ENCODE measurements at places on chromosomes 2 and 18.

DNA sequence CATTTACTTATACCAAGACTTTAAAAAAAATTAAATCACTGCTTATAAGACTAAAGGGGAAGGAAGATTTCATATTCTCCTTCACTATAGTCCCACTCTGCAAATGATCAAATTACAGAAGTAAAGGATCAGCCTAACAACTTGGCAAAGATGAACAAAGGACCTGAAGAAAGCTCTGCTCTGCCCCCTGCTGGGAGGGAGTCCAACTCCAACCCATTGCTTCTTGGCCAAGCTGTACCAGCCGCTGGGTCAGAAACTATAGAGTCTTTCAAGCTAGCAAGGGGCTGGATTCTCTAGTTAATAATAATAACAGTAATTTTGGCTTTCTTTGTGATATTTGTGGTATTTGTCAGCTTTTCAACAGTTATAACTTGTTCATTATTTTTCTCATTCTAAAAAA lies 927.0 kb upstream of the CRIM1 start:
- DNase-seq, result peak; percentile 14

DNA sequence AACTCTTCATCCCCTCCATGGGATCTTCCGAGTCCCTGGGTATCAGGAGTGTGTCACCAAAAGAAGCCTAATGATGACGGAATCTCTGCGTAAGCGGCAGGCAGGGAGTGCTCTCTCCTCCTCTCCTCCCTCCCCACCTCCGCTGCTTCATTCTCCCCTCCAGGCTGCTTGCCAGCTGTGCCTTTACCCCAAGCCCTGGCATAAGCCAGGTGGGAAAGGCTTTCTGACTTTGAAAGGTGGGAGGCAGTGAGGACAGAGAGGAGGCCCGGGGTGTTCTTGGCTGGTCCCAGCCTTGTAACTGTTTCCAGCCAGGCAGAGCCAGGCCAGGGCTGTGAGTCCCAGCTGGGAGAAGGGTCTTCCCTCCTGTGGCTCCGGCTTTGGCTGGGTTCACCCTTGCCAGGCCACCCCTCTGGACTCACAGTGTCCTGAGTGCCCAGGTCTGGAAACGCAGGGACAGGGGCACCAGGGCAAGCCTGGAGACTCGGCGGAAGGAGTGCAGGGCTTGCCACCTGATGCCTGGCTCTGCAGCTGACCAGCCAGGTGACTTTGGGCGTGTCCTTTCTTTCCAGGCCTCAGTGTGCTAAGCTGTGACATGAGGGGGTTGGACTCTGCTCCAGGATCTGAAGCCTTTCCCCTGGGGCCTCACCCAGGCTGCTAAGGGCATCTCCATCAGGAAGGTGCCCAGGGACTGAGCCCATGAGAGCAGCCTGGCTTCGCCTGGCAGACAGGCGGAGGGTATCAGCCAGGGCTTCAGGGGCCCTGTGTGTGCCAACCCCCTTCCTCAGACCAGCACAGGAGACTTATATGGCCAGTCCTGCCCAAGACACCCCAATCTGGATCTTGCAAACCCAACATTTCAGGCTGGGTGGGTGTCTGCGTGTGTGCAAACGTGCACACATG lies 32.7 kb upstream of the HPCAL1 start:
- no peak for DNase-seq

- DNase-seq, result no peak
These were observed 215.5 kb downstream of the NCKAP5 start for GRCh38 chr2:133352719-133353118.

GRCh38 chr2:231992888-231993287 lies 31.4 kb downstream of the DIS3L2 start:
- DNase-seq, result no peak

GRCh38 chr18:61398961-61399705 lies 65.9 kb downstream of the CDH20 start:
- DNase-seq, result peak; percentile 91

DNA sequence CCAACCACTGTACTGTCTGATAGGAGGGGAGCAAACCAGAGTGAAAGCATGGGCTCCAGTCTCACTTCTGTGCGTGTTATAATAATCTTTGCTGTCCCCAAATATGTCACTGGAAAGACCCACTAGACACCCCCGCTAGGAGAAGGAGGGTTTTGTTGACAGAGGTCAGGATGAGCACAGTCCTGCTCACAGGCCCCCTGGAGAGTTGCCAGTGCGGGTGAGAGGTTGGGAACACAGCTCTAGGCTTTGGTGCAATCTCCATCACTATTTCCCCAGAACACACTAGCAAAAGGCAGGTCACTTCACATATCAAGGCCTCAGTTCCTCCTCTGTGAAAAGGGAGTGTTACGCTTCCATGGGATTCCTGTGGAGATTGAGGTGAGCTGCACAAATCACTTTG lies 9.7 kb downstream of the XDH start:
- peak; percentile 23 for DNase-seq

GRCh38 chr2:66031236-66031635 lies 403.7 kb upstream of the MEIS1 start:
- DNase-seq, result no peak

GRCh38 chr2:188495969-188496431 lies 204.3 kb downstream of the GULP1 start:
- DNase-seq, result peak; percentile 69

GRCh38 chr2:95030496-95030895 lies 5.0 kb downstream of the MAL start:
- no peak for DNase-seq

- peak; percentile 74 for DNase-seq
These were observed 1611.9 kb upstream of the ZEB2 start for GRCh38 chr2:146131785-146132184.

GRCh38 chr2:2889646-2890045 lies 488.0 kb downstream of the EIPR1 start:
- no peak for DNase-seq

- DNase-seq, result no peak
These were observed 1.6 kb upstream of the CSRNP3 start for GRCh38 chr2:165467921-165468320.

GRCh38 chr18:53566626-53567025 lies 657.8 kb downstream of the MBD2 start:
- DNase-seq, result no peak

DNA sequence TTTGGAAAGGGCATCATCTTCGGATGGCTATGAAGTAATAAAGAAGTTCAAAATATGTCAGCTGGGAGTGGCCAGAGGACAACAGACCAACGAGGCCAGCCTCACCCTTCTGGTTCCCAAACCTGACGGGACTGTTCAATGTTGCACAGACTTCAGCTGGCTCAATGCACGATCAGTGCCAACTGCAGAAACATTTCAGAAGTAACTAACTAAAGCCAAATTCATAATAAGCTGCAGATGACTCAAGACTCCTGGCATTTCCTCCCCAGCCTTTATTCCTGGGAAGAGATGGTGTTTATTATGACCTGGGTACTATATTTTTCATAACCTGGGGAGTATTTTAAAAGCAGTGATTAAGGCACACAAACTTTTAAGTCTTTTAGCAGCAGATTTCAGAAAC lies 3.8 kb upstream of the ATP6V1C2 start:
- DNase-seq, result peak; percentile 74

GRCh38 chr2:233982421-233983121 lies 65.4 kb downstream of the TRPM8 start:
- peak; percentile 95 for DNase-seq

GRCh38 chr2:178796079-178796677 lies 11.0 kb downstream of the TTN start:
- DNase-seq, result peak; percentile 37

DNA sequence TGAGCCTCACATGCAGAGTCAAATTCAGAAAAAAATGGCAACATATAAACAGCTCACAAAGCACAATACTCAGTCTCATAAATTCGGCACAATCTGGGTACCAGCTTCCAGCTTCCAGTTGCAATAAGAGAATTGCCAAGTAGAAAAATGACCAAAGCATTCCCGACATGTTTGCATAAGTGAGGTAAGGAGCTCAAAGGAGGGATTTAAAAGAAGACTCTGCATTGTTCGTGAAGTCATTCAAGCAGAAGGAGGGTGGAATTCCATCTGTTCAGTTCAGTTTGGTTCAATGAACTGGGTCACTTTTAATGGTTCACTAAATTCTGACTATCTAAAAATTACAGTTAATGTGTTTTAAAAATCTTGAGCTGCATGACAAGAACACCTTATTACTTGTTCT lies 106.7 kb upstream of the KLHL14 start:
- no peak for DNase-seq

DNA sequence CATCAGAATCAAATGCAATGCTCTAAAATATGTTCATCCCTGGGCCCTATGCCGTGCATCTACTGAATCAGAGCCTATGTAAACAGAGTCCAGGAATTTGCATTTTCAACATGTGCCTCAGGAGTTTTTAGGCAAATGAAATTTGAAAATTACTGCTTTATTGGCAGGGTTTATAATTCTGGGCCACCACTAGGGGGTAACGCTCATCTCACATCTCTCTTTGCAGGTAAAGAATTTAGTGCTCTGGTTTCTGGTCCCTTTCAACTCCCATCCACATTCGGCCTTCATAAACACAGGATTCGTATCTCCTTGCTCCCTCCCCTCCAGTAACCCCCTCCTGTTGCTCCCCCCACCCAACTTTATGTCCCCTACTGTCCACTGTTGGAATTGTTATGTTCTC lies 49.3 kb downstream of the LYPD6B start:
- DNase-seq, result no peak

GRCh38 chr18:36667811-36668210 lies 161.0 kb downstream of the TPGS2 start:
- DNase-seq, result no peak

GRCh38 chr2:10568736-10569432 lies 120.8 kb upstream of the ODC1 start:
- peak; percentile 27 for DNase-seq

- peak; percentile 44 for DNase-seq
These were observed 706 bp downstream of the UBXN2A start for GRCh38 chr2:23940718-23941620.

DNA sequence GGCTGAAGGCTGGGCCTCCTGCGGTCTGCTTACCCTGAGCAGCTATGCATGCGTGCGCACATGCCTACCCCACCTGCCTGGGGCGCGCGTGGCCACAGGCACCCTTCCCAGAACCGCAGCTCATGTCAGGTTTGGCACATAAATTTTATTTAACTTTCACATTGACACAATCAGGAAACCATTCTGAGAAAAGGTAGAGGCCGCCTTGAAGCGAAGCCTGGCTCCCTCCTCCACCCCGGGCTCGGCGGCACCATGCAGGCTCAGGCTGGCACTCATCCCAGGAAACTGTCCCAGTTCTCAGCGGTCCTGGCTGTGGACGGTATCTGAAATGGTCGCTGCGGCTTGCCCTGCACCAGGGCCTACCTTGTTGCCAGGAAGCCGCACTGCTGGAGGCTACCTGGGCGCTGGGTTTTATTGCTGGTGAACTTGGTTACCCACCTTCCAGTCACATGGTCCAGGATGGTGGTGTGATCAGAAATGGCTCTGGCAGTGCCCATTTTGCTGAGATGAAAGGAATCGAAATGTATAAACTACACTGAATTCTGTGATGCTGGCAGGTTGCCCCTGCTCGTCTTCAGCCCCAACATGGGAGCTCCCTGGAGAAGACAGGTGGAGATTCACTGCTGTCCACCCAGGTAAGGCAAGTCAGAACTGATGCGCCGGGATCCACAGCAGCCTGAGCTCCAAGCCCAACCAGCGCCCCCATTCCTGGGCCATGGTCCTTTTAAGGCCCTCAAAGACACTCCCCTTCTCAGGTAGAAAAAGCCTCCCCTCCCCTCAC lies 25.5 kb downstream of the CHST10 start:
- no peak for DNase-seq

- DNase-seq, result peak; percentile 36
These were observed 1.5 kb downstream of the RHOB start for GRCh38 chr2:20448246-20448976.

- peak; percentile 60 for DNase-seq
These were observed 587 bp downstream of the SUMO1 start for GRCh38 chr2:202237787-202238233.

GRCh38 chr2:43265001-43265400 lies 38.6 kb upstream of the ZFP36L2 start:
- peak; percentile 58 for DNase-seq

GRCh38 chr2:66478299-66478698 lies 43.4 kb downstream of the MEIS1 start:
- no peak for DNase-seq

- no peak for DNase-seq
These were observed 12.7 kb upstream of the NFU1 start for GRCh38 chr2:69449906-69450305.

- no peak for DNase-seq
These were observed 178.3 kb upstream of the HDAC4 start for GRCh38 chr2:239579081-239579480.

GRCh38 chr2:108612153-108612513 lies 77.9 kb downstream of the LIMS1 start:
- no peak for DNase-seq
